Trophoblast cell (in vitro differentiated cells and primary cell): ENCODE measurements at places on chromosomes 3 and 15.

- no peak for DNase-seq
Measured at GRCh38 chr3:54935869-54936268, 8.0 kb upstream of the LRTM1 start.

DNA sequence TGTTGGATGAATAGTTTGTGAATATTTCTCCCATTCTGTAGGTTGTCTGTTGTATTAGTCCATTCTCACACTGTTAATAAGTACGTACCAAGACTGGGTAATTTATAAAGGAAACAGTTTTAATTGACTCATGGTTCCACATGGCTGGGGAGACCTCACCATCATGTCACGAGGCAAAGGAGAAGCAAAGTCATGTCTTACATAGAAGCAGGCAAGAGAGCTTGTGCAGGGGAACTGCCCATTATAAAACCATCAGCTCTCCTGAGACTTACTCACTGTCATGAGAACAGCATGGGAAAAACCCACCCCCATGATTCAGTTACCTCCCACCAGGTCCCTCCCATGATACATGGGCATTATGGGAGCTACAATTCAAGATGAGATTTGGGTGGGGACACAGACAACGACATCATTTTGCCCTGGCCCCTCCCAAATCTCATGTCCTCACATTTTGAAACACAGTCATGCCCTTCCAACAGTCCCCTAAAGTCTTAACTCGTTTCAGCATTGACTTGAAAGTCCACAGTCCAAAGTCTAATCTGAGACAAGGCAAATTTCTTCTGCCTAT, 133.2 kb downstream of the LMLN start:
- no peak for DNase-seq

DNA sequence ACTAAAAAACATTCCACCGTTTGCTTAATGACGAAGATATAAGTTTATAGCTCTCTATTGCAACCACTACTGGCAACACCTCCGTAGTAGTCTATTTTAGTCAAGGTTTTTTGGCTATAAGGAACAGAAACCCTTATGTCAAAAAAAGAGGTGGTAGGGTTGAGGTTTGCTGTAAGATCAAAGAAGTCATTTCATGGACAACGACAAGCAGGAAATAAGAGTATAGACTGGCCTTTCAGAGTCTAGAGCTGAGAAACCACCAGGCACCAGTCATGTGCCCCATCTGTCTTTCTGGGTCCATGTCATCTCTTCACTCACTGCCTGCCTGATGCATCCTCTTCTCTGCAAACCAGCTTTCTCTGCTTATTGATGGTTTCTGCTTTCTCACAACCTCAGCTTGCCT, 42.7 kb downstream of the THBS1 start:
- DNase-seq = no peak

DNA sequence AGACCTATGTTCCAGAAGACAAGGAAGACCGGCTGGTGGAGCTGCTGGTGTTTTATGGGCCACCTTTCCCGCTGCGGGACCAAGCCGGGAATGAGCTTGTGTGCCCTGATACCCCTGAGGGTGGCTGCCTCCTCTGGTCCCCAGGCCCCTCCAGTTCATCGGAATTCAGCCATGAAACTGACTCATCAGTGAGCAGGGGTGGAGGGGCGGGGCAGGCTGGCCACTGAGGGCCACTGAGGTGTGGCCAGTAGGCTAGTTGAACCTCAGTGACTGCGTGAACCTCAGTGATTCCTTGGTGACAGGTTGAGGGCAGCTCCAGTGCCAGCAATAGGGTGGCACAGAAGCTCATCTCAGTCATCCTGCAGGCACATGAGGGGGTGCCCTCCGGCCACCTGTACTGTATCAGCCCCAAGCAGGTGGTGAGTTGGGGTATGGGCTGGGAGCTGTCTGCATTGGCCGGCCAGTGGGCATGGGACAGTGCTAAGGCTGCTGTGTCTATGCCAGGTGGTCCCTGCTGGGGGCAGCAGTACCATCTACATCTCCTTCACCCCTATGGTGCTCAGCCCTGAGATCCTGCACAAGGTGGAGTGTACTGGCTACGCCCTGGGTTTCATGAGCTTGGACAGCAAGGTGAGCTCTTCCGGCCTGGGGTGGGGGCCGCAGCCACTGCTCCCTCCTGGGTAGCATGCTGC, 20.3 kb downstream of the ACAA1 start:
- DNase-seq = no peak

DNA sequence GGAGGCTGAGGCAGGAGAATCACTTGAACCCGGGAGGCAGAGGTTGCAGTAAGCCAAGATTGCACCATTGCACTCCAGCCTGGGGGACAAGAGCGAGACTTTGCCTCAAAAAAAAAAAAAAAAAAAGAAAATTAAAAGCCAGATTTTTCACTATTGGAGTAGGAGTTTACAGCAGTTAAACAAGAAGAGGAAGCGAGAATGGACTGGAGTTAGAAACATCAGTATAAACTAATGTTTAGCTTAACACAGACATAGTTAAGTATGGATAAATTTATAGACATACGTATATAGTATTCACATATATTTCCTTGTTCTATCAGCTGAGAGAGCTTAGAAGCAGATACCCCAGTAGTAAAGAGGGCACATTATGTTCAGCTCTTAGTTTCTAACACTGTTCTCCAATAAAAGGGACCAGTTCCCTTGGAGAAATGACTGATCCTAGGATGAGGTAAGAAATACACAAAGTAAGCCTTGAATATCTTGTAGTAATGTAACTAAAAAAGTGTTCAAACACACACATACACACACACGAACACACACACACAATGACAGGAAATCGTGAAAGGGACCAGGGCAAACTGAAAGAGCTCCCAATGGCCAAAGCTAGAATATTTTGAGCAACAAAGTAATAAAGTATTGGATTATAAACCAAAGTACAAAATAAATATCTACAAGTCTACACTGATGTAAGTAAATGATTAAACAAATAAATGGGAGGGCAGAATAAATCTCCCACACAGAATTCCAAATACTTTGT, 25.1 kb downstream of the PIK3CB start:
- DNase-seq = no peak

DNA sequence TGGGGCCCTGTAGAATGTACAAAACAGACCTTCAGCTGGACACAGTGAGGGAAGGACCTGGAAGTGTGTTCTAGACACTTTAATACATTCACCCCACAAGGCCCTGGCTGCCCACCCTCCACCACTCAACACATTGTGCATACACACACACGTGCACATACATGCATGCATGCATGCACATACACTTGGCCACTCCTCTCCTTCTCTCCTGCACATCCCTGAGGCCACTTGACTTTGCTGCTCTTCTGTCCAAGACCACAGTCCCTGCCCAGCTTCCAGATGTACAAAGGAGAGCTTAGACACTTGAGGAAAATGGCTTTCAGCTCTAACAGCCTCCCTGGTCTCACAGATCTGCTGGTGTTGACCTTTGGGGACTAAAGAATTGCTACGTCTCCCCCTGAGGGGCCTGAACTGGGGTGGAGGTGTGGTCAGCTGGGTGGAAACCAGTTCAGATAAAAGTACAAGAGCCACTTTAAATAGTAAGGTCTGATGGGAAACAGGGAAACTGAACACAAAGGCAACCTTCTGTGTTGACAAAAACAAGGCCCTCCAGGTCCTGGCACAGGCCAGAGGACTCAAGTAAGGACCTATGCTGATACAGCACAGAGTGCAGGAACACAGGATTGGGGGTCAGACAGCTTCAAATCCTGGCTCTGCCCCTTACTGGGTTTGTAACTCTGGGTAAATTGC, 24.8 kb upstream of the NOX5 start:
- DNase-seq = no peak

DNA sequence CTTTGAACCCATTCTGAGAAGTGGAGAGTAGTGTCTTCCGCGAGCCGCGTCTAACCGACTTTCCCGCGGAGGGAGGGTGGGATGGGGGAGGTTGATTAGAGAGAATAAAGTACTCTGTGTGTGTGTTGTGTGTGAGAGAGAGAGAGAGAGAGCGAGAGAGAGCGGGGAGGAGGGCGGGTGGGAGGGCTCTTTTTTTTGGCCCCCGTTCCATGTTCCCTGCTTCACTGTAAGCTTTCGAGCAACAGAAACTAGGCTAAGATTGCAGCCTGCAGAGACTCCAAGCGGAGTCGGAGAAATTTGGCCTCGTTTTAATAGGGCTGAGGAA, 1.6 kb upstream of the MEIS2 start:
- DNase-seq = peak; percentile 42

GRCh38 chr3:188624828-188625227, 470.9 kb downstream of the LPP start:
- DNase-seq = no peak
